CD4-positive, alpha-beta T cell treated with Interferon gamma for 1 hour (primary cell): ENCODE measurements at places on chromosomes 1 and 21.

DNA sequence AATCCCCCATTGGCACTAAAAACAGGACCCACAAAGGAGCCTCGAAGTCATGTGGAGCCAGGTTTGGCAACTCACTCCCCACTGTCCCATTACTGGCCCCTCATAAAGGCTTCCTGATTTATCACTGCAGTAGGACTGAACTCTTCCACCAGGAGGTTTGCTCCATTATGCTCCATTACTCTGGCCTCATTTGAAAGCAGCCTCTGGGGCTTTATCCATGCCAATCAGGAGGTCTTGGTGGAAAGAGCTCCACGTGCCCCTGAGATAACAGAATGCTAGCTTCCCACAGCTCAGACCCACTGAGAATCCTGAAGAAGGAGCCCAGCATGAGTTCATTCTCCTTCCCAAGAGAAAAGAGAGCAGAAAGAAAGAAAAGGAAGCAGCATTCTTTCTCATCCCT, 76.4 kb downstream of the HIVEP3 start:
- DNase-seq = no peak

DNA sequence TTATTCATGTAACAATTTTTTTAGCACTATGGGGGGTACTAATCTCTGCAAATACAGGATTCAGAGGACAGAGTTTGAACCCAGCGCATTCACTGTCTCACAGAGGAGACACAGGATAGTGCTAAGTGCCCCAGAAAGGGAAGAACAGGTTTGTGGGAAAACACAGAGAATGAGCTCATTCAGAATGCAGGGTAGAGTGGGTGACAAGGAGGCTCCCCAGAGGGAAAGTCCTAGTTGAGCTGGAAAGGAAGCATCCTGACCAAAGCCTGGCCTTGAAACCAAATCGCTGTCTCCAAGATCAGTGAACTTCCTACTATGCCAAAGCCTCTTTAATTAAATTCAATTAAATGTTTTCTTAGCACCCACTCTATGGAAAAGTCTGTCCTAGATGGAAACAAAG, 19.0 kb upstream of the RGS2 start:
- DNase-seq = no peak

DNA sequence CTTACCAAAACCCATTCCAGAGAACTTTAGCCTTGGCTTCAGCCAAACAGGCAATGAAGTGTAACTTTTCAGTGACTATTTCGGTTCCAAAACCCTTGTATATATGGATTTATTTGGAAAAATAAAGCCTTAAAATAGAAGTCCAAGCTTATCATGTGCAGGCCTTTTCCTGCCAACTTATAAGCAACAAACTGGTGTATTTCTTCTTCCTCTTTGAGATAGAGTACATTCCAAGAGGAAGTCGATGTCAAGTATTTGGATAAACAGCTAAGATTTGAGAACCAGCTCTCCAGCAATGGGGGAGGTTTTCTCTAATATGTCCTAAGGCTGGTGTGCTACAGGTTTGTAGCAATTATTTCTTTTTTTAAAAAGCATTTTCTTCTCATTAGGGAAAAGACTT, 407.8 kb downstream of the DUSP10 start:
- DNase-seq = no peak

GRCh38 chr1:55033265-55033614, 6.1 kb upstream of the PCSK9 start:
- no peak for DNase-seq

DNA sequence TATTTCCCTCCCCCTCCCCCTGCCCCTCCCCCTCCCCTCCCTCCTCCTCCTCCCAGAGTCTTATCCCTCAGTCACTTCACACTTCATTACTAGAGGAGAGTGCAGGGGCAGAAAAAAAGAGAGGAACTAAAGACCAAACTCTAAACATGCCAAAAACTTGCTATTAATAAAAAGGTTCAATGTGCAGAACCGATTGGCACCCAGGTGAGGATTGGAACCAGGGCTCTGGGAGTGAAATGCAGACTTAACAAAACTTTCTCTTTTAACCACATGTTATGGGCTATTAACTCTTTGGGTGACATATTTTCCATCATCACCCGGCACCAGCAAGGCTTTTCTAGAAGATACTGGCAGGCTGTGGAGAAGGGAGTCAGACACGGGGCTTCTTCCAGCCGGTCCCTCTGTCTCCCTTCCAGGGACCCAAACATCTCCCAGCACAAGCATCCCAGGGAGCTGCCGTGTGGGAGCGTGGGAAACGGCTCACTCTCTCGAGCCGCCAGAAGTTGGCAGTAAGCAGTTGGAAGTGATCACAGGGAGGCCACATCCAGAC, 13.6 kb downstream of the NID1 start:
- no peak for DNase-seq

- DNase-seq = no peak
Observed at GRCh38 chr1:6535214-6535613, 19.1 kb downstream of the NOL9 start.

DNA sequence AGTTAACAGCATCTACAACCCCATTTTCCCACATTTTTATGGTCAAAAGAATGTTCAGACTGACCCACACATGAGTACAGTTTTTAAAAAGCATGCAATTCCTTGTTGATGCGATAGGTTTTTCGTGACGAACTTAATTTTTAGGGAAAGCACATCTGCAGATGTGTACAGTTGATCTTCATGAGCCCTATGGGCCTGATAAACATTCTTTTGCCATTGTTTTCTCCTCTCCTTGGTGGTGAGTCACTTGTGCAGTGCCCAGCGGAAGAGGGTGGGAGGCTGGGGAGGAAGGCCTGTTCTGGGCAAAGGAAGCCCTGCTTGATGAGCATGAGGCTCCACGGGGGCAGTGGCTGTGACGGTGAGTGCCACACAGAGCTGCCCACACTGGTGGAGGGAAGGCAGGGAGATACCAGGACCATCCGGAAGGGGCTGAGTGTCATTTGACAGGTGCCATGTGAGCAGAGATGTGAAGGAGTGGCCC, 5.3 kb downstream of the ARF1 start:
- DNase-seq = peak; percentile 36

- no peak for DNase-seq
Observed at GRCh38 chr1:30982431-30982830, 73.9 kb upstream of the SDC3 start.

GRCh38 chr1:181898773-181899172, 162.7 kb downstream of the ZNF648 start:
- no peak for DNase-seq

DNA sequence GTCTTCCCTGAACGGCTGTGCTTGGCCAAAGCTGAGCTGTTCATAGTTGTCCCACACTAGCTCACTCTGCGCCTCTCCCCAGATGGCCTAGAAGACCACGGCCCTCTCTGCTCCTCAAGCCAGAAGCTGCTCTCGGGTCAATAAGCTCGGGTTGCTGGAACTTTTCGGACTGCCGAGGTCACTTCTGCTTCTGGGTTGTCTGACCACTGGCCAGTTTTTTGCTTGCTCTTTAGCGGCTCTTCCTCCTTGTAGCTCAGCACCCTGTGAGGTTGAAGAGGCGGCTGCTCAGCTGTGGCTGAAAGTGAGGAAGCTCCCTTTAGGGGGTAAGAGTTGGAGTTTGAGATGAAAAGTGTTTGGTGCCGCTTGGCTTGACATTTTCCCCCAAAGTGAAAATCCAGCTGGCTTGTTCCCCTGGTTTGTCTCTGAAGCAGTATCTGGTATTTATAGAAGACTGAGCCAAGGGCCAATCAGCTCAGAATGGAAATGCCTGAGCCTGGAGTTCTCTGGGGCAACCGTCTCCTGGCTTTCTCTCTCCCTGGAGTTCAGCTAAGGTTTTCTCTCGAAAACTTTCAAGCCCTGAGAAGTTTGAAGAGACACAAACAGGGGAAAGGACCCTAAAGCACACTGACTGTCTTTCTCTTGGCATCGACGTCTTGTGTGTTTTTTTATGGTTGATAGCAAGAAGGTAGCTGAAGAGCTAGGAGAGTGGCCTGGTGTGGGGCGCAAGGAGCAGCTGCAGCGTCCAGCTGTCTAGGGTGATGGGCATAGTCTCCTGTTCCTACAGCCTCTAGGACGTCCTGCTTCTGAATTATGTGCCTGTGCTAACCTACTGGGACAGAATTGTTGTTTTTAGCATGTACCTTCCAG, 72.0 kb downstream of the SYT6 start:
- no peak for DNase-seq

- peak; percentile 73 for DNase-seq
Observed at GRCh38 chr1:54460351-54460750, 54.2 kb upstream of the SSBP3 start.

GRCh38 chr1:18946550-18947381, 9.7 kb downstream of the IFFO2 start:
- no peak for DNase-seq

GRCh38 chr1:109538827-109539555, 681 bp upstream of the GPR61 start:
- no peak for DNase-seq

DNA sequence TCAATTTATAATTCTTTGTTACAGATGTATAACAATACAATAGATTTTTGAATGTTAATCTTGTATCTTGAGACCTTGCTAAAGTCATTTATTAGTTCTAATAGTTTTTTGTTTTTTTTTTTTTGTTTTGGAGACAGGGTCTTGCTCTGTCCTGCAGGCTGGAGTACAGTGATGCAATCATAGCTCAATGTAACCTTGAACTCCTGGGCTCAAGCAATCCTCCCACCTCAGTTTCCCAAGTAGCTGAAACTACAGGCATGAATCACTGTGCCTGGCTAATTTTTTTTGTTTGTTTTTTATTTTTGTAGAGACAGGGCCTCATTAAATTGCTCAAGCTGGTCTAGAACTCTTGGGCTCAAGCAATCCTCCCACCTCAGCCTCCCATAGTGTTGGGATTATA, 26.2 kb upstream of the DIPK1A start:
- no peak for DNase-seq

- no peak for DNase-seq
Observed at GRCh38 chr21:34077888-34078287, 4.5 kb downstream of the MRPS6 start.

- no peak for DNase-seq
Observed at GRCh38 chr1:40392221-40392620, 18.7 kb downstream of the SMAP2 start.

DNA sequence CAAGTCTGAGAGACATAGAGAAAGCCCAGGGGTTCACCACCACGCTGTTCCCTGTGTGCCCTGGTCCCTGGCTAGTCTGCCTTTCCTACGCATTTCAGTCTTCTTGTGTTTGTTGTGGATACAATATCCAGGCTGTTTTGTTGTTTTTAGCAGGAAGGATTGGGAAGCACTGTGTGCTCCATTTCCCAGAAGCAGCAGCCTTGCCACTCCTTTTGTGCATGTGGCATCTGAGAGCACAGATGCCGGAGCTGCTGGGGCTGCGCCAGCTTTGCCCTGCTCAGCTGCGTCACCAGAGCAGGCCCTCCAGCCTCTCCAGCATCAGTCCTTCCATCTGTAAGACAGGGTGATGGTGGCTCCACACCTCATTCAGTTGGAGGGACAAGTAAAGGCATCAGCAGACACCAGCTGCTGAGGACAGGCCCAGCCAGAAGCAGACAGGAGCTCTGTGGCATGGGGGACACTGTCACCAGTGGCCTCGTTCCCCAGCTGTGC, 94.4 kb upstream of the COL6A1 start:
- DNase-seq = no peak

GRCh38 chr1:71448444-71448843, 367.6 kb upstream of the ZRANB2 start:
- DNase-seq = no peak

DNA sequence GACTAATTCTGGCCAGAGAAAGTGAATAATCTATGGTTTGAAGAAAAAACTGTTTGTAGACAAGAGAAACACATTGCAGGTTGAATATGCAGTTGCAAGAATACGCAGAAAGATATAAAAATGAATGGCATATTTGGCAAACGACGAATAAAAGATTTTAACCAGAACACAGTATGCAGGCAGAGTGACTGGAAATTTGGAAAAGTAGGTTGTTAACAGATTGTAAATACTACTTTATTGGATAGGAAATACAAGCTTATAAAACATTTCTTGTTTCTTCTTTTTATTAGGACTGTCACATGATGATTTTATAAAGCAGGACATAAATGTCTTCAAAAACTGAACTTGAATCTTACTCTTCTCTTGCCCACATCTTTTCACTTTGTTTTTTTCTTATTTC, 573.3 kb upstream of the PBX1 start:
- no peak for DNase-seq

- DNase-seq = no peak
Observed at GRCh38 chr1:47582891-47583608, 145.2 kb downstream of the FOXD2 start.

- no peak for DNase-seq
Observed at GRCh38 chr1:9909234-9910046, 629 bp downstream of the CTNNBIP1 start.

DNA sequence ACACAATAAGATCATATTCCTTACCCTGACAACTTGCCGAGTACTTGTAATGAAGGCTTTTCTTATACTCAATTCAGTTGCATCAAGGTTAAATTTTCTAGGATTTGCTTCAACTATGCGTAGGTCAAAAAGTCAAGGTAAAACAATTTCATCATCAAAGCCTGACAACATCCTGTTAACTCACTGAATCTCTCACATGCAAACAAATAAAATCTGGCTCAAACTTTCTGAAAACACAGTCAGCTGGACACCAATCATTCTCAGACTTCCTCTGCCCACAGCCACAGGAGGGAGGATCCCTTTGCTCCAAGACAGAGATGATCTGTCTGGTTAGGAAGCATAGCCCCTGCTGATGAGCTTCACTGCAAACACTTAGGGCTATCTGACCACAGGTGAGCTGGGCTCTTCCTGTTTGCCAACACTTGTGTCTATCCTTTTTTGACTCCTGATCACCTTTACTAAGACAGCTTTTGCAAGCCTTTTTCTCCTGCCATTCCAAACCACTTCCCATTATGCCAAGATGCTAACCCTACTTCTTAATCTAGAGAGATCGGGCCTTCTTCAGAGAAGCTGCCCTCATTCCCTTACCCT, 20.0 kb downstream of the STX6 start:
- DNase-seq = no peak

DNA sequence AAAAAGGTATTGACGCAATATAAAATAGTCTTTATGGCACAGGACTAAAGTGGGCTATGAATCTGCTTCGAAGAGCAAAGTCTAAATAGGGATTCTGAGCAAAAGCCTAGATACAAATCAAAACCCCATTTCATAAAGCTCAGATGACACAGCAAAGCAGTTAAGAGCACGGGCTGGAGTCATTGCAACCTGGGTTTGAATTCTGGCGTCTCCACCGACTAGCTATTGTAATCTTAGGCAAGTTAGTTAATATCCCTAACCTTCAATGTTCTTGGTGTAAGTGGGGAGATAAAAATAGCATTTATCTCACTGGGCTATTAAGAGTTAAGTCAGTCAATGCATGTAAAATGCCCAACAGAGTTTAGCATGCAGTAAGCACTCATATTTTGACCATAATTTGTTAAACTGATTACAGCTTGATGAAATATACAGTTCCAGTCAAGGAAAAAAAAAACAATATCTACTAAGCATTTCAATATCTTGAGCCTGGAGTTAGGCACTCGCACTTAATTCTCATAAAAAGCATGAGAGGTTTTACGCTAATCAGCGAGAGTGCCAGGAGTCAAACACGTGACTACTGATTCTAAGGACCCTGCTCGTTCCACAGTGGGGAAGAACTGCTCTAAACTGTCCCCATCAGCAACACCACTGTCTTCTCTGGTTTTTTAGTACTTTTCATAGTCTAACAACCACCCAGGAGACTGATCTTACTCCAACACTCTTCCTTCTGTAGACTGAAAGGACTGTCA, 75.5 kb downstream of the JAK1 start:
- DNase-seq = no peak

GRCh38 chr1:113780374-113781146, 21.3 kb upstream of the PHTF1 start:
- DNase-seq = no peak
